ENCODE measurements at places on chromosomes 7 and 10.

DNA sequence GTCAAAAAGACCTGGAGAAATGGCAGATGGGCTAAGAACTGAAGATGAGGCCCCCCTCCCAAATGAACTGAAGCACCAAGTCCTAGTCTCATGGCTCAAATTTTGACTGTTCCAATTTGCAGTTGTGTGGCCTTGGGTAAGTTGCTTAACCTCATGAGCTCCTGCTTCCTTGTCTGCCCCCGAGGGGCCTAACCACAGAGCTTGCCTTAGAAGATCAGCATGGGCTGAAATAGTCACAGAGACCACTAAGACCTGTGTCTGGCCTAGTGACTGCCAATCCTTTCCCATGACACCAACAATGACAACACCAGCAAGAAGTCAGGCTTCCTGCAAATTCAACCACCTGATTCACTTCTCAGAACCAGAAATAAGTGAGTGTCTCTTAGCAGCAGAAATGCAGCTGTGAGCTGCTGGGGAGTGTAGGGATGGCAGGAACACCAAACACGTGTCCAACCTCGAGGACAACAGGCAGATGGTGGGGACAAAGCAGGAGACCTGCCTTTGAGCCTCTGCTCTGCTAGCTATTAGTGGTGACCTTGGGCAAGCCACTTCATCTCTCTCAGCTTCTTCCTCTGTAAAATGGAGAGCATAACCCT is 23.7 kb downstream of the CRHR2 start:
- no peak for DNase-seq

- DNase-seq: no peak
Measured at GRCh38 chr10:110572862-110573261, 5.4 kb downstream of the SMC3 start.

- DNase-seq: no peak
Measured at GRCh38 chr7:9097565-9098060, 664.2 kb downstream of the NXPH1 start.

- DNase-seq: no peak
Measured at GRCh38 chr7:44535348-44536064, 5.6 kb downstream of the NPC1L1 start.

DNA sequence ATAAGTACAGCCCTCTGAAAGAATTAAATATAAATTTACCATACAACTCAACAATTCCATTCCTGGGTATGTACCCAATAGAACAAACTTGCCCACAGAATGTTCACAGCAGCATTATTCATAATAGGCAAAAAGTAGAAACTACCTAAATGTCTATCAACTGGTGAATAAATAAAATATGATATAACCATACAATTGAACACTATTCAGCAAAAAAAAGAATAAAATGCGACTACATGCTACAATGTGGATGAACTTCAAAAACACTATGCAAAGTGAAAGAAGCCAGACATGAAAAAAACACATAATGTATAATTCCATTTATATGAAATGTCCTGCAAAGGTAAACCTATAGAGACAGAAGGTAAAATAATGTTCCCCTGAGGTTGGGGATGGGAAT is 2.0 kb upstream of the CPN1 start:
- no peak for DNase-seq

- no peak for DNase-seq
Measured at GRCh38 chr7:94813917-94814316, 93.5 kb upstream of the PPP1R9A start.
